ENCODE measurements at places on chromosomes 4 and X.

DNA sequence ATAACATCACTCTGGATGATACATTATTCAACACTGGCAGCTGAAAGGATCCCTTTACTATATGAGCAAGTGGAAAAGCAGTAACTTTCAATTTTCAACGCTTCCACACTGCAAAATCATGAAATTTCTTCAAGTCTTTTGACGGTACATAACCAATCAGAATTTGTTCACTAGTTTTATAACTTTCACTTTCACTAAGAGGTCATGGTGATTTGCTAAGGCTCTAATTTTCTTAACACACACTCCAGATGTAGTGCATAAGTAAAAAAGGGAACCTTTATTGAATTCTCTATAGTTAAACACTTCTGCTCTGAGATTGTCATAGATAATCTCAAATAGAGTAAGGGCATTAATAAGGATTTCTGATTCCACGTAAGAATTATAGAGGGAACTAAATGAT, 4.1 kb downstream of the ARMCX2 start:
- no peak for DNase-seq

DNA sequence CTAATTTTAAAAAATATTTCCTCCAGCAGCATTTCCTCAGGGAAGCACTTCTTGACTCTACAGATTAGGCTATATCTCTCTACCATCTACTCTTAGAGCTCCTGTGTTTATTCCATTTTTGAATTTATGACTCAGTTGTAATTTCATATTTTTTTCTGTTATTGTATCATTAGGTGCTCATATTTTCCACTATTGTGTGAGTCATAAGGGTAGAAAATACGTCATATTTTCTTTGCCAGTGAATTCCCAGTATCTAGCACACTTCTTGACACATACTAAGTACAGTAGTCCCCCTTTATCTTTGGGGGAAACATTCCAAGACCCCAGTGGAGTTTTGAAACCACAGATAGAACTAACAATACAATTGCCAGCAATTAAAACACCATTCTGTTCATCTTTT, 431.2 kb downstream of the GASK1B start:
- DNase-seq = no peak

- peak; percentile 27 for DNase-seq
Observed at GRCh38 chrX:11533199-11533651, 132.5 kb downstream of the ARHGAP6 start.

DNA sequence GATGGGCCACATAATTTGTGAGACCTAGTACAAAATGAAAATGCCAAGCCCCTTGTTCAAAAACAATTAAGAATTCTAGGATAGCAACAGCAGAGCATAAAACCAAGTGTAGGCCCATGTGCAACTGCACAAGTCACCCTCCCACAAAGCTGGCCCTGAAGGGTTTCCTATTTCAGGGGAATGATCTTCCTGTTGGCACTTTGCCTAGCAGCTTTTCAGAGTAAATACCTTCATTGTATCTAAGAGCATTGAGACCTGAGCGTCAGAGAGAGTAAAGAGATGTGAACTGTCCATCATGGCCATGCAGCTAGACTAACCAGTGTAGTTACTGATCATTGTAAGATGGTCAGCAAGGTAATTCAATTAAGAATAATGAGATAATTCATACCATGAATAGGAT, 113.6 kb downstream of the CNKSR2 start:
- no peak for DNase-seq

DNA sequence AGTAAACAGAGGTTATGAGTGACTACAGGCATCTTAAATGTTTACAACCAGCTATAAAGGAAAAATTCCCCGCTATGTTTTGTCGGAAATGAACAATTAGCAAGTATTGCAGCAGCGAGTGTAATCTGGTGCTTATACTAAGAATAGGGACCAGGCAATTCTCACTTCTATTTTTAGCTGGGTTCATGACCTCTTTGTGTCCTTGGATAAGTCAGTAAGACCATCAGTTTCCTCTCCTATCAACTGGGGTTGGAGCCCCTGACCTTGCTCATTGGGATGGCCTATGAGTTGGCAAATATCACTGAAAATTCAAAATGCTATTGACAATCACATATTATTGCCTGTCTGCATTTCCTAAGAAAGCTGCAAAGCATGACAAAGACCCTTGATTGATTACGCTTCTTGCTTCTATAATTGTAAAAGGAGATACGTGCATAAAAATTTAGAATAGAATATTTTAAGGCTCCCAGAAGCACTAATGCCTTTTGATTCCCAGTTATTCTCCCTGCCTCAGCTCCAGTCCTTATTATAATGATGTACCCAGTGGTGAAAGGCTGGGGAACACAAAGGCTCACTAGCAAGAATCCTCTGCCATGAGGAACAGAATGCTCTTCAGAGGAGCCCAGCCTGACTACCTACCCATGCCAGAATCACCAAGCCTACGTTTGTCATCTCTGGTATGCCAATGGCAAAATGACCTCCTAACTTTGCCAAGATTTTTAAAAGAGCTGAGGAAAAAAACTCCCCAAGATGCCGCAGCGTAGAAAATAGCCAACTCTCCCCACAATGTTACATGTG, 21.9 kb downstream of the GATB start:
- DNase-seq = no peak

DNA sequence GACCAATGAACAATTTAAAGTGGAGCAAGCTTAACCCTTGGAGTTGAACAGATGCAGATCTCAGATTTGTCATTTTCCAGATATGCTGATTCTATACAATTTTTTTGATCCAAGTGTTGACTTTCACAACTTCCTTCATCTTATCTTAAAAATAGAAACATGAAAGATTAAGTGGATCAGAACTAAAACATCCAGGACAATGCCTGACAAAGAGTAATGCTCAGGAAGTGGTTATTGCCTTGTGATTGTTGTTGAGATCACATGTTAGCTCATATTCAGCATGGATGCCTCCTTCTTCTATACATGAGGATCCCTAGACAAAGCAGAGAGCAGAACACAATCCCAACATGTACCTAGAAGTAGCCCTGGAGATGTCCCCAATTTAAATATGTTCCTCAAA, 160.9 kb downstream of the PPARGC1A start:
- DNase-seq = no peak

GRCh38 chr4:152344001-152344400, 191.9 kb downstream of the FBXW7 start:
- no peak for DNase-seq

DNA sequence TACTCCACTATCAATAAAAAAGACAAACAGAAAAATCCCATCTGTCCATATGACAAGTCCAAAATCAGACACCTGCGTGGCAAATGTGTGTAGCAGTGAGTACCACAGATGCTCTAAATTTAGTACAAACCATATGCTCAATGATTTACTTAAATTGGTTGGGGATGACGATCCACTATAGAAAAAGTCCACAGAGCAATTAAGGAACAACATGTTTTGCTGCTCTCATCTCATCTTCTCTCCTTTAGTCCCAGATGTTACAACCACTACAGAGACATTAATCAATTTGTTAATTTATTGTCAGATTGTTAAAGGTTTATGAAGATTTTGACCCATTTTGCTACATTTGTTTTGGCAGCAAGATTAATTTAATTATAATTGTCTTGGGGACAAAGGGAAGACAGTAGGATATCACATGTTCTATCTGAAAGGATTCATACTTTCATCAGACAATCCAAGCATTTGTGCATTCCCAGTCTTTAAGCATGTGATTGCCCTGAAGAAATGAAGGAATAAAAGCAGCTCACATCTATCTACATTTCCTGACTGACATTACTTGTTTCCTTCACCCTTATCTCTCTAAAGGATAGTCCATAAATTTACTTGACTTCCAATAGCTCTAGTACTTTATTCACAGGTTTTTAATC, 2268.1 kb downstream of the PCDH7 start:
- DNase-seq = no peak

DNA sequence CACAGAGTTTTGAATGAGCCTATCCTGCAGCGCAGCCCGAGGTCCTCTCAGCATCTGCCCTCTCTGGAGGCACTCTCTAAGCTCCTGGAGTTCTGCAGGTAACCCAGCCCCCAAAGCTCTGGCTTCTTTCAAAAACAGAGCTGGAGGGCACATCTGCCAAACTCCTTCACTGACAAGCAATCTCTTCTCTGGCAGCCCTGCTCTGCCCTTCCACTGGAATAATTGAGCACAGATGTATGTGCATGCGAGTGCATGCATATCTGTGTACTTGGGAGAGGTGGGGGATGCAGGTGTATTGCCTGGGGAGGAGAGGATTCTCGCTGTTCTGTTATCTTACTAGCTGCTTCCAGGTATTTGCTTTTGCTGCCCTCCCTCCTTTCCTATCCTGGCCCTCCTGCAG, 22.2 kb upstream of the PLP1 start:
- no peak for DNase-seq

DNA sequence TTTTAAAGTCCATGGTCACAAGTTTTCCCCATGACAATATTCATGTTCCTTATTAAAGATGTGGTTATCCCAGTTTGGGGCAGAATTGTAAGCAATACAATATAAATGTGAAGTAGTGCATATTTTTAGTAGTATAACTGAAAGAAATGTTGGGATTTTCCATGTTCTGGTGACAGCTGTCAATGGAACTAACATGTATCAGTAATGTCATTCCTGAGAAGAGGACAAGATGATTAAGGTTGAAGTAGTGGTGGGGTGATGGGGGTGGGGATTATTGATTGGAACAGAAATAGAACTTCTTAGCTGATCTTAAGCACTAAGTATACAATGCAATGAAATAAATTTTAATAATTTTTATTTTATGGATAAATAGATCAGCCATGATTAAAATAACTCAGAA, 81.6 kb downstream of the PDHA2 start:
- no peak for DNase-seq

- peak; percentile 14 for DNase-seq
Observed at GRCh38 chrX:50372966-50373365, 97.7 kb downstream of the DGKK start.

DNA sequence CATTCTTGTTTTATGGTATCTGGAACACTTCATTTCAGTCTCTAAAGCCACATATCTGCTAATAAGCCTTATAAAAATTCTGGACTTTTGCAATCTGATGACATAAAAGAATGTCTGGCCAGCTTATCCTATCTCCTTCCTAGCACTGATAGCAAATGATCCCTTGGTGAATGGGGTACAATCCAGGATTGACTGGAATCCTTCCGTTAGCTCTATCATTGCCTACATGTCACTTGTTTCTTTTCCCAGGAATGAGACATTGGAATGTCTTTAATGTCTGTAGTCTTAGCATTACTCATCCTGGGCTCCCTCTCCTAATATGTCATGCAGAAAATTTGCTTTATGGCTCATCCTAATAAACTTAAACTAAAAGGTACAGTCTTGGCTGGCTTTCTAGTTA, 14.8 kb upstream of the PABPC4L start:
- DNase-seq = no peak

Data from CMK (cell line).